ENCODE measurements at places on chromosomes 3 and 15. TPM values are rescaled to one million over a fixed set of nuclear protein-coding genes. Genes with fewer than 3 reads are reported as not detected.

The VPS8 gene
- total RNA-seq = 29.9 TPM

The SPINT1 gene
- 250 TPM for total RNA-seq

The CCR2 gene
- total RNA-seq = 1.8 TPM

The SELENOS gene
- total RNA-seq = 61.0 TPM
